ENCODE measurements at places on chromosomes 2 and 18.

DNA sequence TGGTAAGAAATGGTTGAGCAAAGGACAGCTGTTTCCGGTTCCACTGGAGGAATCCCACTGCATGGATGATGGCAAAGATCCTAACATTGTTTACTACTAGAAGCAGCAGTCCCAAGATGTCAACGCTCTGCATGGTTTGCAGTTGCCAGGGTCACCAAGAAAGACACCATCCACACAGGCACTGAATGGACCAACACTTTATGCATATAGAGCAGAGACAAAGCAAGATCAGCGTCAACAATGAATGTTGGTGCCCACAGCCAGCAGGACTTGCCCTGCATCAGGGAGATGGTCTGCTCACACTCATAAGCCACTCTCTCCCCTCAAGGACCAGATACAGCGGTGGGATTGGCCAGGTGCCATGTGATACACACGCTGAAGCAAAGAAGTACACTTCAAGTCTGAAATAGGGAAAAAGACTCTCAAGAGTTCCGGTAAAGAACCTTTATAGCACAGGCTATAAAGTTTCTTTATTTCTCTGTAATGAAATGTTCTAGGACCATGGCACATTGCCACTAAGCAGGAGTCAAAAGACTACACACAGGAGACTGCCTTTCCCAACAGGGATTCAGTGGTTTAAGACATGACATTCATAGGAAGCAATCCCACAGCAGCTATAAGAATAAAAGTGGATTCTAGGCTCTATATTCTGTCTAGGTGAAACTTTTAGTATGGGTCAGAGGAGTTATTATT lies 133.2 kb upstream of the EPHA4 start:
- no peak for DNase-seq

GRCh38 chr2:144500563-144500962 lies 19.4 kb downstream of the ZEB2 start:
- DNase-seq = no peak

DNA sequence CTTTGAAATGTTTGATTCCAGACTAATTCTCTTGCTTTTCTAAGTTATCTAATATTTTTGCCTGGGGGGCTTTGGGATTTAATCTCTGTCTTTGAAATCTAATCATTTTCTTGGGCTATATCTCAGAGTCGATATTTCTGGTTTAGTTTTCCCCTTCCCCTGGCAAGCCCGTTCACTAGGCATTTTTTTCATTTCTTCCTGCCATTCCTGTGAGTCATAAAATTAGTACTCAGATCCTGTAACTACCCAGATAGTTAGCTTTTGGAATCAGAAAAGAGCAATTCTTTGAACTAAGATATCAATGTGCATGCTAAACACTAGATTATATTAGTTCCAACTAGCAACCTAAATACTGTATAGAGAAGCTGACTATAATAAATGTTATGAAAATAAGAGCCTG lies 29.4 kb upstream of the RNF149 start:
- no peak for DNase-seq

- no peak for DNase-seq
These were observed 273.6 kb downstream of the SLC8A1 start for GRCh38 chr2:40178171-40178778.

GRCh38 chr18:44904768-44905167 lies 224.1 kb downstream of the SETBP1 start:
- no peak for DNase-seq

DNA sequence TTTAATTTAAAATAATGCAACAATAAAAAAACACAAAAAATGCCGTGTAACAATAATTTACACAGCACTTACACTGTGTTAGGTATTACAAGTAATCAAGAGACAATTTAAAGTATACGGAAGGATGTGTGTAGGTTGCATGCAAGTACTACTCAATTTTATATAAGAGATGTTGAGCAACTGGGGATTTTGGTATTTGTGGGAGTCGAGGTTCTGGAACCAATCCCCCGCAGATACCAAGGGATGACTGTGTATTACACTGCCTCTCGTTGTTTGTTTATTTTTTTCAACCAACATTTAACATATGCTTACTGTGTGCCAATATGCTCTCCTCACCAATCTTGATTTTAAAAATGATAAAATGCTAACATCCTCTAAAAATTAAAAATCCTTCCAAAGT lies 24.8 kb downstream of the MAP3K2 start:
- no peak for DNase-seq

DNA sequence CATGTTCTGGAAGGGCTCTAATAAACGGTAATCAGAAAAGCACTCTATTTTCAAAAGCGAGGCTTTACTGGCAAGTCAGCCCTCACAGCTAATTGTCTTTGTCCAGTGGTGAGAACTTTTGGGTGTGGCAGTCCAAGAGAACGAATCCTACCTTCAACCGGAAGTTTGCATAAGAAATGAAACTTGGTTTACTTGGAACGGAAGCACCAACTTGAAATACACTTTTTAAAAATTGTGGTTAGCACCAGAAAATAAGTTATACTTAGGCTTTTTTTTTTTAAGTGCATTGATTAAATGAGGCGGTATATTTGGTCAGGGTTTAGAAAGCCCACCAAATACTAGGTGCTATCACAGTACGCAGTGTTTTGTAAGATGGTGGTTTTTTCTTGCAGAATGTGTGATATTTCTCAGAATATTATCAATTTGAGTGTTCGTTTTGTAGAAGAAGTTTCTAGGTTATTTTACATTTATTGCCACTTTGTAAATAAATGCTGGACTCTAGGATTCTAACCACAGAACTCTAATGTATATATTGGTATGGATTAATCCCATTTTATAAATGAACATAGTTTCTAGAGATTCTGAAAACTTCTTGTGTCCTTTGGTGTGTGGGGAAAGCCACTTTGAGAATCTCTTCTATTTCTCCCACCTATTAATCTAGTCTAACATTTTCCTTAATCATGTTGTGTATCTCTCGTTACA lies 1.2 kb downstream of the MYL12A start:
- DNase-seq = no peak

DNA sequence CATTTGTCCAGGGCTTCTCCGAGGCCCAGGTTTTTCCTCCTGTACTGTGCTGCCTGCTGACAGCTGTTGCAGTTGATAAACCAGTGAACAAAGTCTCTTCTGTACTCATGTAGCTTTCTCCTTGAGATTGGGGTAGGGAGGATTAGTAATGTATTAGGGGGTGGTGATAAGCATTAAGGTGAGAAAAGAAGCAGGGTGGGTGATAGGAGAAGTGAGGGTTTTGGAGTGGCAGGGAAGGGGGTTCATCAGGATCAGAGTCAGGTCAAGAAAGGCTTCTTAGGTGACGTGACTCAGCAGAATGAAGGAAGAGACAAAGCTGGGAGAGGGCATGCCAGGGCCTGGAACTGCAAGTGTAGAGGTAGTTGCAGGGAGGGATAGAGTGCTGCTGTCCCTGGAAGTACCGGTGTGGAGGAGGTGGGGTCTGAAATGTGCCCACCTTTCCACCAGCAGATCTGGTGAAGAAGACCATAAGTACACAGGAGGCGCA lies 48.7 kb downstream of the PKP4 start:
- DNase-seq = no peak

- no peak for DNase-seq
These were observed 85.9 kb downstream of the FANCL start for GRCh38 chr2:58155160-58155778.

GRCh38 chr2:36949845-36950244 lies 16.5 kb downstream of the STRN start:
- DNase-seq = no peak

DNA sequence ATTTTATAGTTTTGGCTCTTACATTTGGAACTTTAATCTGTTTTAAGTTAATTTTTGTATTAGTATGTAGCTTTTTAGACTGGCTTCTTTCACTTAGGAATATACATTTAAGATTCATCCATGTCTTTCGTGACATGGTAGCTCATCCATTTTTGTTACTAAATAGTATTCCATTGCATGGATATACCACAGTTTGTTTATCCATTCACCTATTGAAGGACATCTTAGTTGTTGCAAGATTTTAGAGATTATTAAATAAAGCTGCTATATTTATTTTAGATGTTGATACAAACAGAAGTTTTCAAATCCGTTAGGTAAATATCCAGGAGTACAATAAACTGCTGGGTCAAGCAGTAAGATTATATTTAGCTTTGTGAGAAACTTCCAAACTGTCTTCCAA lies 58.0 kb upstream of the ZNF521 start:
- no peak for DNase-seq

DNA sequence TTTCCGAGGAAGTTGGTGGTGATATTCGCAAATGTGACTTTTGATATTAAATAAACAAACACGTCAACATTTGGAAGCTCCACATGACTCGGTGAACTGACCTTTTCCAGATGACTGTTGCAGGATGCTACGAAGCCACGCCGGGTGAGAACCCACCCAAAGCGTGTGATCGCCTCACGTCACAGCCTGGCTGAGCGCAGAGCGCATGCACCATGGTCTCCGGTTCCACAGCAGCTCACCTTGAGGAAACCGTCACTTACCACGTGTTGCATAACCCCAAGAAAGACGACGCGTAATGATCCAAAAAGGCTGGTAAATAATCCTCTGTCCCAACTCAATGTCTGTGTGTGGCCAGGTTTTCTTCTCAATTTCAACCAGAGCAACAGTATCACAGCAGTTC lies 64.5 kb upstream of the CTDP1 start:
- DNase-seq = no peak

GRCh38 chr2:98459496-98460175 lies 15.0 kb downstream of the INPP4A start:
- DNase-seq = no peak

GRCh38 chr2:106977717-106978116 lies 91.8 kb upstream of the ST6GAL2 start:
- DNase-seq = no peak

GRCh38 chr2:11416931-11417330 lies 49.0 kb downstream of the E2F6 start:
- DNase-seq = no peak

GRCh38 chr2:168317282-168317681 lies 69.9 kb upstream of the STK39 start:
- DNase-seq = no peak

GRCh38 chr2:31322371-31322770 lies 88.4 kb downstream of the EHD3 start:
- no peak for DNase-seq

DNA sequence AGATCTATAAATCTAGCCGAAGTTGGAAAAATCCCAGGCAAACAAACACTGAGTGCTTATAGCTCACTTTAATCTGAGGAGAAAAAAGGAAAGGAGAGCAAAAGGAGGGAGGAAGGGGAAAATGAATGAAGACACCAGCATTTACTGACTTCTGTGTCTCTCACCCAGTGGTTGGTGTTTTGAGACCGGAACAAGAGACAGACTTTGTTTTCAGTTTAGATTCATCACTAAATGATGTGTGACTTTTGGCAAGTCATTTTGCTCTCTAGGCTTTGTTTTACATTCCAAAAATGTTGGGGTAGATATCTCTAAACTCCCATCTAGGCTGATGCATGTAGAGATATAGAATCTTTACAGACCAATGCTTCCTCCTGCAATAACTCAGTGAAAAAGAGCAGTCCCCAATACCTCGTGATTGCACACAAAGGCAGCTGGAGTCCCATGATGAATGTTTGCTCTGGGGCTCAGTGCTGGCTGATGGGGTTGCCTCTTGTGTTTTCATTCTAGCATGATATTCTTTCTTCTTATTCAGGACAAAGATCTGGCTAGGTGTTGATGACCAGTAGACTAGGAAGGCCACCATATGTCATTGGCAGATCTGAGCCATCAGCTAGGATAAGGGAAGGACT lies 51.4 kb downstream of the TRIB2 start:
- DNase-seq = no peak

Measured in CD4-positive, alpha-beta T cell (primary cell).